ENCODE measurements at places on chromosomes 7 and 10. TPM values are rescaled to one million over a fixed set of nuclear protein-coding genes. Genes with fewer than 3 reads are reported as not detected.

Gene HGF
- 23.8 TPM for total RNA-seq

Gene TMUB1
- total RNA-seq, result 36.9 TPM

Gene ZNF487
- 7.1 TPM for total RNA-seq

Gene C10orf88
- total RNA-seq, result 7.6 TPM

Gene ANKRD7
- 3.0 TPM for total RNA-seq

Gene TMEM273
- total RNA-seq, result 16.8 TPM

Gene PRLHR
- not detected for total RNA-seq

DNA sequence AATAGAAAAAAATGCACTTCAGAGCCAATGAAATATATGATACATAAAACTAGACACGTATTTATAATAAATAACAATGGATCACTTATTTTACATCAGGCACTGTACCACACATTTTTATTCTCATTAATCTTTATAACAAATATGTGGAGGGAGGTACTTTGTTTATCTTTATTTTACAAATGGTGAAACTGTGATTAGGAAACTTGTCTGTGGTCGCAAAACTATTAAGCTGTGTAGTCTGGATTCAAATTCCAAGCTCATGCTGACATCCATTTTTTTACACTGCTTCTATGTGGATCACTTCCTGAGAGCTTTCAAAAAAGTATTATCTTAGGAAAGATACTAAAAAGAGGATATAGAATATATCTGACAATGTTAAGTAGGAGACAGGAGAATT lies 978.6 kb downstream of the SORCS1 start:
- no peaks in the 10 kb centered on the region for H3K4me1 ChIP-seq
- no peak overlapping the region for H3K27ac ChIP-seq

DNA sequence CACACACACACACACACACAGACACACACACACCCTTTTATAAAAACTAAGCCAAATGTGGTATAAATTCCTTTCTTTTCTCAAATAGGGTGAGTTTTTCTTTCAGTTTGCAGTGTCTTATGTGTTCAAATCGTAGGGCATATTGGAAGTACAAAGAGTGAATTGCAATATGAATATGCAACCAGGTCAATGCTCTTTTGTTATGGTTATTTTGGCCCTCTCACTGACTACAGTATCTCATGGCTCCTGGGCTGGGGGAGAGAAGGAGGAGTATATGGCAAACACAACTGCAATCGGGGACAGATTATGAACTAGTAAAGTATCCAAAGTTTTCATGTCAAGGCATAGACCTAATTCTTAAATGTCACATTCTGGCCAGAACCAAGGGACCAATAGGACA lies 301.9 kb downstream of the PLXDC2 start:
- DNase-seq, result no peak
- H3K27me3 ChIP-seq, result no peaks in the 10 kb centered on the region
- no peak overlapping the region for H3K4me3 ChIP-seq
- H3K27ac ChIP-seq, result no peak overlapping the region
- no peaks in the 10 kb centered on the region for H3K4me1 ChIP-seq
- H3K36me3 ChIP-seq, result no peaks in the 10 kb centered on the region

DNA sequence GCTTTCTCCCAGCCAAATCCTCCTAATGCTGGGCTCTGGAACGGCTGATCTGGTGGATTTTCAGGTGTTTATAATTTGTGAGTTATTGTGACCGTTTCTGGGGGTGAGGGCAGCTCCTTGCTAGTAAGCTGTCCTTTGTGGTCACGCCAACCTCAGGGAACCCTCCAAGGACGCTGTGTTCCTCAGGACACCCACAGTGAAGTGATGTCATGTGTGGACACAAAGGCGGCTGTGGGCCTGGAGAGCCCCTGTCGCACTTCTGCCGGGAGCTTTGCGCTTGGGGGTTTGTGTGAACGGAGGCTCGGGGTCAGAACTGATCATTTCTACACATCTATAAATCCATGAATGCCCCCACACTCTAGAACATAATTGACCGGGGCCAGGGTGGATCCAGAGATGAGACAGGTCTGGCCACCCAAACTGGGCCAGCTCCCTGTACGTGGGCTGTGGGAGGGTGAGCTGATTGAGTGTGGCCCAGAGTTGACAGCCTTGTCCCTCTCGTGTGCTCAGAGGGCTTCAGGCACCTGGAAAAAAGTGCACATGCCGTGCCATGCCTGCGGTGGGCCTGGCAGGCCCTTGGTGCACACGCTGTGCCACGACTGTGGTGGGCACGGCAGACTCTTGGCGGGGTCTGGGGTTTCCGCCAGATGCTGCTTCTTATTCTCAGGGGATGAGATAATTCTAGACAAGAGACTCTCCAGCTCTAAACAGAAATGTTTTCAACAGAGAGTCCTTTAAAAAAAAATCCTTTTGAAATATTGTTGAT lies 130.2 kb downstream of the VIPR2 start:
- no peak overlapping the region for H3K4me3 ChIP-seq
- H3K27ac ChIP-seq, result peak overlapping the region; percentile 77
- no peak for DNase-seq

DNA sequence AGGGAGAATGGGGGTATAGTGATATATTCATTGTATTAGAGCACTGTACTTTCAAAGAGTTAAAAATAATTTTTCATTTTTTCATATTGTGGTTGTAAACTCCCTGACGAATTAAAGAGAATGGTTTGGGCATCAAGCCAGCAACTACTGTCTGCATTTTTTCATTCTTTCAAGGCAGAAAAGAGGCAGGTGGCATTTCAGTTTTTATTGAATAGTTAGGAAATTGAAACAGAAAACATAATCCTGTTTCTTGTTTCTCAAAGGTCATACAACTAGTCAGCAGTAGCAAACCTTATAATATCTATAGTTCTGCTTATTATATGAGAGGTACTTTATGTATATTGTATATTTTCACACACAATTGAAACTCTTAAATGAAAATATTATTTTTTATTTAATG lies 303.9 kb upstream of the KCND2 start:
- no peak overlapping the region for H3K27ac ChIP-seq
- no peaks in the 10 kb centered on the region for H3K27me3 ChIP-seq
- no peak for DNase-seq
- no peak overlapping the region for H3K4me3 ChIP-seq
- no peaks in the 10 kb centered on the region for H3K4me1 ChIP-seq

- H3K4me1 ChIP-seq, result no peaks in the 10 kb centered on the region
- H3K4me3 ChIP-seq, result no peak overlapping the region
- no peak for DNase-seq
- no peaks in the 10 kb centered on the region for H3K27me3 ChIP-seq
These were observed 76.3 kb upstream of the ABCB5 start for GRCh38 chr7:20539201-20539600.

GRCh38 chr10:75405598-75406461 lies 4.3 kb upstream of the ZNF503 start:
- no peaks in the 10 kb centered on the region for H3K27me3 ChIP-seq
- H3K36me3 ChIP-seq, result no peaks in the 10 kb centered on the region
- H3K4me3 ChIP-seq, result peak overlapping the region; percentile 88
- no peak for DNase-seq
- H3K4me1 ChIP-seq, result peaks cover 2% of the 10 kb centered on the region
- H3K27ac ChIP-seq, result peak overlapping the region; percentile 97

GRCh38 chr7:15625466-15625865 lies 61.0 kb downstream of the MEOX2 start:
- no peaks in the 10 kb centered on the region for H3K27me3 ChIP-seq
- H3K4me1 ChIP-seq, result no peaks in the 10 kb centered on the region
- H3K36me3 ChIP-seq, result no peaks in the 10 kb centered on the region
- no peak for DNase-seq
- no peak overlapping the region for H3K4me3 ChIP-seq

- no peak overlapping the region for H3K4me3 ChIP-seq
- H3K36me3 ChIP-seq, result no peaks in the 10 kb centered on the region
- H3K27me3 ChIP-seq, result no peaks in the 10 kb centered on the region
- no peaks in the 10 kb centered on the region for H3K4me1 ChIP-seq
- no peak overlapping the region for H3K27ac ChIP-seq
These were observed 11.0 kb downstream of the LCOR start for GRCh38 chr10:96842896-96843723.

DNA sequence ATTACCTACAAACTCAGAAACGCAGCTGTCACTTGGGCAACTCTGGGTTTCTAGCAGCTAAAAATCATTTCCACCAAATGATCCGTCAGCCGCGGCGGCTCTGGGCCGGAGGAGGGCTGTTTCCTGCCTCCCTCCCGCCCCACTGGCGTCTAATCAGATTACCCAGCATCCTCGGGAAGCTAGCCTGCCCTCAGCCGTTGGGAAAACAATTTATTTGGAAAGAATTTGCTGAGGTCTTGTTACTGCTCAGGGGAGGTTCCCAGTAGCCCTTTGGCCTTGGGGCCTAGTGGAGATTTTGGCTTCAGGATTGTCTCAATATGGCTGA lies 65.0 kb upstream of the ADGRA1 start:
- no peaks in the 10 kb centered on the region for H3K27me3 ChIP-seq
- DNase-seq, result no peak
- H3K36me3 ChIP-seq, result no peaks in the 10 kb centered on the region
- no peaks in the 10 kb centered on the region for H3K4me1 ChIP-seq

DNA sequence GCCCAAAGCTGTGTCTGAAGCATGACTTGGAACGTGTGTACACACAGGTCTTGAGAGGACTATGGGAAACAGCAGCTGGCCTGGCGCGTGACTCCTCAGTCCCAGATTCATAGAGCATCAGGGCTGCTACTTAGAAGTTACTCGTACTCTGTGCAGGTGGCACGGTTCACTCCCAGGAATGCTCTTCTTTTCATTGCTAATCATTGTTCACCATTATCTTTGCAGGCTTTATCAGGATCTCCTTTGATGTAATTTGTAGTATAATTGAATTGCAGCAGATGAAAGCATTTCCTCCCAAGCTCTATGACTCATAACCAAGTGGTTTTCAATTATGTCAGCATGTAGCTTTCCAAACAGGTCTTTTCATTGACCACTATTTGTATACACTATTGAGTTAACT lies 938.9 kb downstream of the NRG3 start:
- no peak for DNase-seq
- H3K27ac ChIP-seq, result no peak overlapping the region
- H3K36me3 ChIP-seq, result no peaks in the 10 kb centered on the region

- H3K4me3 ChIP-seq, result no peak overlapping the region
- H3K27me3 ChIP-seq, result no peaks in the 10 kb centered on the region
- no peaks in the 10 kb centered on the region for H3K4me1 ChIP-seq
- H3K27ac ChIP-seq, result peak overlapping the region; percentile 4
- DNase-seq, result no peak
- H3K36me3 ChIP-seq, result no peaks in the 10 kb centered on the region
These were observed 68.1 kb downstream of the LHPP start for GRCh38 chr10:124529661-124530214.

DNA sequence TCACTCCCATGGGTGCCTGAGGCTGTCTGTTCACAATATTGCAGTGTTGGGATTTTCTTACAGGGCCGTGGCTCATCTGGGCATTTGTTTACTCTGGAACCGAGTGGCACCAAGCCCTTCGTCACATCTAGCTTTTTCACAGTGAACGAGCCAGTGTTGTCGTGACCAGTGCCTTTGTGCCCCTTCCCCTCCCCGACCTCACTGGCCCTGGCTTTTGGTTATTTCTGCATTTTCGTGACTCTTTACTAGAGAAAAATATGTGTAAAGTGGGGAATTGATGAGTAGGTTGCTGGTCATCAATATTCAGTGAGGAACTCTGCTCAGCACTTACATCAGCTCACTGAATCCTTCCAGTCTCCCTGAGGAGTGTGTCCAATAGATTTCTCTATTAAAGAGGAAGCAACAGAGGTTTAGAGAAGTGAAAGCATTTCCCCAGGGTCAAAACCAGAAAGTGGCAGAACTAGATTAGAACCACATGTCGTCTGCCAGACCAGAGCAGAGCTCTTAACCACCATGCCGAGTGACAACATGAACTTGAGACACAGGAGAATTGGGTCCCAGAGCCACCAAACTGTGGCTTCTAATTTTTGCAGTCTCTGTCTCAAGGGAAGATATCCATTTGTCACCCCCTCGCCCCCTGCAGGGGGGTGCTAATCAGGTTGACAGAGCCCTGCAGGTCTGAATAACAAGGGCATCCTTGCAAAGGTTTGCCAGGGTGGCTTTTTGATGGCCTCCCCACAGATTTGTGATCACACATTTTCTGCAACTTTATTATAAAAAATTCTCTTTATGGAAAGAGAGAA lies 125.3 kb downstream of the CHN2 start:
- DNase-seq, result no peak
- H3K27me3 ChIP-seq, result no peaks in the 10 kb centered on the region
- no peaks in the 10 kb centered on the region for H3K4me1 ChIP-seq

DNA sequence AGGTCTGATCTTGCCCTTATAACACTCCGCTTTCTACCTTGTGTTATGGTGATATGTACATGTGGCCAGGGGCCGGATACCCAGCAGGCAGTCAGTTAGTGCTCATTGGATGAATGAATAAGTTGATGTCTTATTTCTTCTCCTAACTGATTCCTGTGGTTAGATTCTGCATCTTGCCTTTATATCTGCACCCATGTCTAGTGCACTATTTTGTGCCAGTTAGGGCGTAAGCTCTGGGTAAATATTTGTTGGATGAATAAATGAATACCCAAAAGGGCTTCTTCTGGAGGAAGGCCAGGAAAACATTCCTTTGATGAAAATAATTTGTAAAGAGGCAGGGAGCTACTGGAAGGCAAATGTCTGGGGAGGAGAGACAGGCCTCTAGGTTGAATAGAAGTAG lies 148.2 kb downstream of the CHN2 start:
- no peaks in the 10 kb centered on the region for H3K36me3 ChIP-seq
- H3K4me1 ChIP-seq, result peaks cover 4% of the 10 kb centered on the region
- H3K4me3 ChIP-seq, result no peak overlapping the region
- no peak for DNase-seq
- H3K27ac ChIP-seq, result no peak overlapping the region

- no peaks in the 10 kb centered on the region for H3K27me3 ChIP-seq
- H3K4me3 ChIP-seq, result peak overlapping the region; percentile 75
- peak overlapping the region; percentile 94 for H3K27ac ChIP-seq
- no peaks in the 10 kb centered on the region for H3K36me3 ChIP-seq
- no peak for DNase-seq
These were observed 1.2 kb downstream of the PURB start for GRCh38 chr7:44883961-44884620.
